ENCODE measurements at places on chromosomes 3 and 15. TPM values are rescaled to one million over a fixed set of nuclear protein-coding genes. Genes with fewer than 3 reads are reported as not detected.

Gene COL7A1
- 6.1 TPM for total RNA-seq

Gene EPHB1
- 2.0 TPM for total RNA-seq

Gene C3orf38
- 13.3 TPM for total RNA-seq

Gene IL12A
- total RNA-seq, result 0.49 TPM

Gene RGMA
- total RNA-seq, result 66.6 TPM

DNA sequence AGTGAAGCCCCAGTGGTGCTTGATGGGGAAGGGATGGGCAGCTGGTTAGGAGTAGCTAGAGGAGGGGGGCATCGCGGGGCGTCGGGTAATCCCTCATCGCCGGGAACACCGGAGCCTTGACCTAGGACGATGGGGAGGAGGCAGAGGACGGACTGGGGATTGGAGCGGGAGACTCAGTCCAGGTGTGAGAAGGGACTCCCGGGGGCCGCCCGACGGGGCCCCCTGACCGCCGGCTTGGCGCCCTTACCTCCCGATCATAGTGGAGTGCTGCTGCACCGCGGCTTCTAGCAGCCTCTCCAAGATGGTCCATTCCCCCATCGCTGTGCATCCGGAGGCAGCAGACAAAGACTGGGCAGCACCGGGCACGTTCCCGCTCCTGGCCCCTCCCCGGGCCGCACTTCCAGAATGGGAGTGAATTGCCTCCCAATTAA is 612 bp downstream of the GJD2 start:
- peaks cover 17% of the 10 kb centered on the region for H3K27me3 ChIP-seq
- no peak for DNase-seq
- H3K36me3 ChIP-seq, result no peaks in the 10 kb centered on the region

DNA sequence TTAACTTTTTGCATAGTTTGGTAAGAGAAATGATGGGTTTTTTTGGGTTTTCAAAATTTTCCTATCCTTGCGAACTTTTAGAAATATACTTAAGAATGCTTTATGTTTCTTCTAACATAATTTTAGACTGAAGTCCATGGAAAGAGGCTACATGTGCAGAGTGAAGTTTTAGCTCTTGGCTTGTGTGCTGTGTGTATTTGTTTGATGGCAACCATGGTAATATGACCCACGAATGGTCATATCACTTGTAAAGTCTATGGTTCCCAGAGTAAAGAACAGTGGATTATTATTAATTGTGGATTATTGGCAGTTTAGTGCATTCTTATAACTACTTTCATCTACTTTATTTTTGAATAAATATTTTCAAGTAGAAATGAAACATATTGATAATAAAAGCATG is 124.0 kb upstream of the GOLGA6L4 start:
- no peak overlapping the region for H3K27ac ChIP-seq
- no peak overlapping the region for H3K4me3 ChIP-seq
- peaks cover 4% of the 10 kb centered on the region for H3K27me3 ChIP-seq
- H3K36me3 ChIP-seq, result no peaks in the 10 kb centered on the region
